ENCODE measurements at places on chromosomes 1 and 21.

GRCh38 chr1:178935610-178936009 lies 64.7 kb upstream of the ANGPTL1 start:
- DNase-seq: no peak

DNA sequence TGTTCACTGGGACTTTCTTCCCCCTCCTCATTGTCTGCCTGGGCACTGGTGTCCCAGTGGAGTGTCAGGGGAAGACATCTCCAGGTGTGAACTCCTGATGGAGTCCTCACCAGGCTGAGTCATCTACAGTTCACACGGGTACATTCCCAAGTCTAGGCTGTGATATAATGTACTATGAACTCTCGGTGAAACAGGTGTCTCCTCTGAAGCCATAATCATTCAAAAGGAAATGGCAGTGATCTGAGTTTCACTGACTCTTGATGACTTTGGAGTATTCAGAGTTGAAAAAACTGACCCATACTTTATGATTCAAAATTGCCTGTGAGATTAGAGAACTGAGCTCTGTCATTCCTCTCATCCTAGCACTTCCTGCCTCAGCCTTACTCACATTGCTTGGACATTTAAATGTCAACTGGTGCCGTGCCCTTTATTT lies 9.1 kb downstream of the LAMC2 start:
- DNase-seq: no peak

DNA sequence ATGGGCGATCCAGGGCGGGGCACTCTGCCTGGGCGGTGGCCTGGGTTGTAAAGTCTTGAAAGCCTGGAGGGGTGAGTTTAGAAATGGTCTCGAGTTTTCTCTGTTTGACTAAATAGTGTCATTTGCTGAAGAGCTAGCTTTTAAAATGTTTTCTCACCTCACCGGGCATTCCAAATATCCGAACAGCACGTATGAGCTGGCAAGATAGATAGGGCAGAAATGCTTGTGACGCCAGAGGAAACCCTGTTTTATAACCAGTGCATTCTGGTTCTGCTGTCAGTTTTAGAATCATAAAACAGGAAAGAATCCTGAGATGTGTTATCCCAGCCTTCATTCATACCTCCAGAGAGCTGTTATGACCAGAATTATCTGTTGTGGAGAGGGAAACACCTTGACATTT lies 725 bp downstream of the RTCA start:
- DNase-seq: peak; percentile 39

DNA sequence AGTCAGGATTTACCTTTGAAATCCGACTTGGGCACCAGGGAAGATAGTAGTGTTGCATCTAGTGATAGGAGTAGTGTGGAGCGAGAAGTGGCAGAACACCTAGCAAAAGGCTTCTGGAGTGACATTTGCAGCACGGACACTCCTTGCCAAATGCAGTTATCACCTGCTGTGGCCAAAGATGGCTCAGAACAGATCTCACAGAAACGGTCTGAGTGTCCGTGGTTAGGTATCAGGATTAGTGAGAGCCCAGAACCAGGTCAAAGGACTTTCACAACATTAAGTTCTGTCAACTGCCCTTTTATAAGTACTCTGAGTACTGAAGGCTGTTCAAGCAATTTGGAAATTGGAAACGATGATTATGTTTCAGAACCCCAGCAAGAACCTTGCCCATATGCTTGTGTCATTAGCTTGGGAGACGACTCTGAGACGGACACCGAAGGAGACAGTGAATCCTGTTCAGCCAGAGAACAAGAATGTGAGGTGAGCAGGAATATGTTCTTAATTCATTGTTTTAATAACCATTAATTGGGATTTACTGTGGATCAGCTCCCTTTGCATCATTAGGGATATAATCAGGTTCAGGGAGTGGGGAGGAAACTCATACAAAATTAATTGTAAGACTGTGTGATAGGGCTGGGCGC lies 28.3 kb downstream of the BACH1 start:
- DNase-seq: no peak

DNA sequence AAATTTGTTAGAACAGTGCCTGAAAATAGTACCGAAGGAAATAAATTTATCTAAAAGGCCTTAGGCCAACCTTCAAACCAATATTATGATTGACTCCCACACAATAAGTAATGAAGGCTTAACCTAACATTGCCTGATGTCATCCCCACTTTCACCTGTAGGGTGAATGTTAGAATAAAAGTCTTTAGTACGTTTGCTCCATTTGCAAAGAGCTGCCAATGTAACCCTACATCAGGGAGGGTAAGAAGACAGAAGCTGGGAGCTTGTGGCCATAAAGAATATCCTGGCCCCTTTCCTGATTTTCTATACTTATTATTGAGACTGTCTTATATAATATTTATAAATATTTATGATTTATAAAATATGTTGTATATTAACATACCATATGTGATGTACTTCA lies 661.8 kb upstream of the CXADR start:
- no peak for DNase-seq

Data from hematopoietic multipotent progenitor cell treated with erythropoietin and hydrocortisone succinate and interleukin-3 and kit ligand, for 15 days (in vitro differentiated cells).